Motor neuron (in vitro differentiated cells): ENCODE measurements at places on chromosomes 12 and 14.

DNA sequence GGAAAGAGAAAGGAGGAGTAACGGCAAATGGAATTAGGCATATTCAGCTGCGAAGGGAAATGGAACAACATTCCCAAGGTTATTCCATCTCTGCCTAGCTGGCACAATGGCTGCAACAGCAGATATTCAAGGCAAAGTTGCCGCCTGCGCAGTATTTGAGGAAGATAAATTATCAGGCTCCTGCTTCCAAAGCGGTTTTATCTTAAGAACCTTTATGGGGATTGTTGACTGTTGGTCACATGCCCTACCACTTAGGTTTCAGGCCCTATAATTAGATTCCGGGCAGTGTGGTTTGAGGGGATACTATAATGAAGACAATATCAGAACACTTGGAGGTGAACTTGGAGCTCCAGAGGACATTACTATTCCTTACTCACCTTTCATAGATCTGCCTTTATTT is 99.7 kb downstream of the FGD4 start:
- no peak for ATAC-seq

DNA sequence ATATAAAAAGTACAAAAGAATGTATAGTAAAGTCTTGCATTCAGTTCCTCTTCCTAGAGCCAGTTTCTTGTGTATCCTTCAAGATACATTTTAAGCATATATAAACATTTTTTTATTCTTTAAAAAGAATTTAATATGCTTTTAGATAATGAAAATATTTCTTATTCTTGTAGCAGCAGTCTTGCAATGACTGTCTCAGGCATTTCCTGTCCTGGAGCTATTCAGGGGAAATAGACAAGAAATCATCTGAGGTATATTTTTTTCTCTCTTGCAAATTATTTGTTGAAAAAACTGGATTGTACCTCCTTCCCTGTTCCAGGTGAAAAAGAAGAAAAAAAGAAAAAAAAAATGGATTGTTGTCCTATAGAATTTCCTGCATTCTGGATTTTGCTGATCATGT is 17.0 kb upstream of the ERBB3 start:
- ATAC-seq, result no peak

DNA sequence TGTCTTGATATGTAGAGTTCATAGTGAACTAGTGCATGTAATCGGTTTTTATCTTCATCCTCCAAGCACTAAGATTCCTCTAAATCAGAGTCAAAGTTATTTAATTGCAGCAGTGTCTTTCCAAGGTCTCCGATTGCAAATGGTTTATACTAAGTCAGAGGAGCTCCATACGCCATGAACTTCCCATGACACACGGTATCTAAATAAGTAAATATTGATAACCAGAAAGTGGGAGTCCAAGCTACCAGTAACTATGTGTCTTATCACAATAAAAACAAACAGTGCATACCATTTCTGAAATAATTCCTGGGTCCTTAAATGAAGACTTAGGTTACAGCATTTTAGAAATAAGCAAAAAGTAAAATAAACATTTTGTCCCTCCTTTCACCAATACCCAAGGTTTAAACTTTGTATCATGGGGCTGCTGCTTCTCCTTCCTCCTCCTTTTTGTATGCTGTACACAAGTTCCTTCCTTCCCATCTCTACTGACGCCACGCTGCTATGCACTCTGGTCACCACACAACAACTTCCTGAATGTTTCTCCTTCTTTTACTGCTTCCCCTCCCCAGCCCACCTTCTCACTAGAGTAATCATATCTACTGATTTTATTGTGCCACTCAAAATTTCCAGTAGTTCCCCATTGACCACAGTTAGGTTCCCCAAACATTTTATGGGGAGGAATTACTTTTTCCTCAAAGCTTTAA is 10.7 kb downstream of the NR1H4 start:
- ATAC-seq, result no peak

GRCh38 chr14:38737686-38738407 is 365.2 kb downstream of the SEC23A start:
- peak; percentile 73 for ATAC-seq

GRCh38 chr14:64186231-64187129 is 107.7 kb downstream of the ESR2 start:
- ATAC-seq, result no peak

DNA sequence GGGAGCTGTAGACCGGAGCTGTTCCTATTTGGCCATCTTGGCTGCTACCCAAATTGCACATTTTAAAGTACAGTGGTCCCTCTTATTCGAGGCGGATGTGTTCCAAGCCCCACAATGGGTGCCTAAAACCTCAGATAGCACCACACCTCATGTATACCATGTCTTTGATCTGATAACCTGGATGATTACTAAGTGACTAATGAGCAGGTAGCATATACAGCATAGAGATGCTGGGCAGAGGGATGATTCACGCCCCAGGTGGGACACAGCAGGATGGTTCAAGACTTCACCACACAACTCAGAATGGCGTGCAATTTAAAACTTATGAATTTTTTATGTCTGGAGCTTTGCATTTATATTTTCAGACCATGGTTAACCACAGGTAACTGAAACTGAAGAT is 255.0 kb downstream of the AKAP6 start:
- no peak for ATAC-seq
